ENCODE measurements at places on chromosomes 4 and X. TPM values are rescaled to one million over a fixed set of nuclear protein-coding genes. Genes with fewer than 3 reads are reported as not detected.

Gene GPR82
- not detected for polyA plus RNA-seq

Gene GAGE1
- not detected for polyA plus RNA-seq

Gene ARHGAP6
- 0.10 TPM for polyA plus RNA-seq

Gene SSX2
- not detected for polyA plus RNA-seq

Gene SPANXN4
- not detected for polyA plus RNA-seq

Gene HMGN5
- 1.9 TPM for polyA plus RNA-seq

Gene SPANXA2
- not detected for polyA plus RNA-seq

Gene DCAF8L2
- not detected for polyA plus RNA-seq

Gene PAGE3
- not detected for polyA plus RNA-seq

Gene AFF2
- polyA plus RNA-seq = 0.03 TPM

Gene AFM
- polyA plus RNA-seq = 0.03 TPM

Gene FAM114A1
- polyA plus RNA-seq = 39.8 TPM

Gene TEX11
- polyA plus RNA-seq = not detected

Gene CCKAR
- polyA plus RNA-seq = not detected

Gene NRK
- 0.35 TPM for polyA plus RNA-seq

Gene DKK2
- polyA plus RNA-seq = 0.08 TPM

Gene NLGN4X
- polyA plus RNA-seq = 2.0 TPM

Gene CSAG1
- not detected for polyA plus RNA-seq

Gene C4orf54
- not detected for polyA plus RNA-seq

Gene CD38
- polyA plus RNA-seq = 0.05 TPM

Gene LEF1
- polyA plus RNA-seq = 1.5 TPM

Gene PABPC4L
- 0.18 TPM for polyA plus RNA-seq

Gene TMEM154
- 52.5 TPM for polyA plus RNA-seq

Gene SORBS2
- 0.55 TPM for polyA plus RNA-seq

Measured in keratinocyte (primary cell).